Retina (tissue), 1 donor: ENCODE measurements at places on chromosomes 7 and 10.
A peak's percentile ranks its signal among the peaks of the same experiment; 100 is the strongest.

DNA sequence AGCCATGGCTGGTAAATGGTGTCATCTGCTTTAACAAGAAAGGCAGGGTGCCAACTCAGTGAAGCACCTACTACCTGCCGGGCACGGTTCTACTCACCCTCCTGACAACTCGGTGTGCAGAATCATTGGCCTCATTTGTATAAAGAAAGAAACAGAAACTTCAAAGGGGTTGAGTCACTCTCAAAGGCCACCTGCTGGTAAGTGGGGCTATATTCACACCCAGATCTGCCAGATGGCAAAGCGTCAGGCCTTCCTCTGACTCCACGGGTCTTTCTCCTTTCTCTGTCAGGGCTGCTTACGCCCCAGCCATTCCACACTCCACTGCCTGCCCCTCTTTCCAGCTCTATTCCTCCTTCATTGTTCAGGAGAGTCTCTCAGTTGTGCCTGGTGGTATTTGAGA lies 309.2 kb downstream of the GFRA1 start:
- DNase-seq: peak; percentile 38

GRCh38 chr10:15824498-15824897 lies 35.8 kb downstream of the MINDY3 start:
- no peak for DNase-seq

DNA sequence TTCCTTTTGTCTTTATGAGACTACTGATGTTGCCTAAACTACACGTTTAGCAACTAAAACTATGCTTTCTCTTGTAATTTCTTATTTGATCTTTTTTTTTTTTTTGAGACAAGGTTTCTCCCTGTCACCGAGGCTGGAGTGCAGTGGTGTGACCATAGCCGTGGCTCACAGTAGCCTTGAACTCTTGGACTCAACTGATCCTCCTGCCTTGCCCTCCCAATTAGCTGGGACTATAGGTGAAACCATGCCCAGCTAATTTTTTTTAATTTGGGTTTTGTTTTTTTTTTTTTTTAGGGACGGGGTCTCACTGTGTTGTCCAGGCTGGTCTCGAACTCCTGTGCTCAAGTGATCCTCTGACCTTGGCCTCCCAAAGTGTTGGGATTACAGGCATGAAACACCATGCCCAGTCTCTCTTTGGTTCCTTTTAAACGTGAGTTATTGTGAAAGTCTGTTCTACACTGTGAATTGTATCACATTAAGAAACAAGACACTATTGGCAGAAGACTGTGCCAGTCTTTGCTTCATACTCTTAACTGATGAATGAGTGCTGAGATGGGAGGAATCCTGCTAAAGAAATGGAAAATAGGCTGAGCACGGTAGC lies 6.4 kb downstream of the TMEM248 start:
- no peak for DNase-seq

DNA sequence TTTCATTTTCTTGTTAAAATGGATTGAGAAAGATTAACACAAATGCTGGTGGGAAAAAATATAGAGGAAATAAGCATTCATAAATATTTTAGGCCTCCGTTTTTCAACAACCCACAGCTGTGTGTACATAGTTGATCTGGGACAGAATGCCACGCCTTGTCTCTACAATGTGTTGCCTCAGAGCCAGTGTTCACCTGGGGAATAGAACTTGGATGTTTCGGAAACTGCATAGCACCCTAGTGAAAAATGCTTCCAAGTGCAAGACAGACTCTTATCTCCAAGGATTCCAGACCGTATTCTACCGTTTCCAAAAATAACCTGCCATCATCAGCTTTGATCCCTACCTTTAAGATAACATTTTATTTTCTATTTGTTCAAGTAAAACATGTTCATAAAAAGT lies 260.9 kb downstream of the SDK1 start:
- DNase-seq: no peak

DNA sequence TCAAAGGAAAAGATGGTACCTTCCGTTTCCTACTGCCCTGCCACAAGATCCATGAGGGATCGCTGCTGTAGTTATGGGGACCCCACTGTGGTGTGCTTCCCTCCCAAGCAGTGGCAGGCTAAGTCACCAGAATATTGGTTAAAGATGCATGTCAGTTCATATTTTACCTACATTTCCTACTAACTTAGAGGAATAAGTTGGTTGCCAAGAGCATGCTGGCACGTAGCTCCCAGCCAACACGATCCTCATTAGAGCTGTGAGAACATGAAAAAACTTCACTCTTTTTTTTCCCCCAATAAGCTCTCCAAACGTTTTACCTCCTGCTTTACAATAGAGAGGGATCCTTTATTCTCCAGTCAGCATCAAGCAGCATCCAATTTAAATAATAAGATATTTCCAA lies 203.7 kb downstream of the TRIL start:
- DNase-seq: no peak
